ENCODE measurements at places on chromosomes 6 and 20.

GRCh38 chr20:47305667-47306066 is 50.8 kb downstream of the ZMYND8 start:
- DNase-seq, result no peak

DNA sequence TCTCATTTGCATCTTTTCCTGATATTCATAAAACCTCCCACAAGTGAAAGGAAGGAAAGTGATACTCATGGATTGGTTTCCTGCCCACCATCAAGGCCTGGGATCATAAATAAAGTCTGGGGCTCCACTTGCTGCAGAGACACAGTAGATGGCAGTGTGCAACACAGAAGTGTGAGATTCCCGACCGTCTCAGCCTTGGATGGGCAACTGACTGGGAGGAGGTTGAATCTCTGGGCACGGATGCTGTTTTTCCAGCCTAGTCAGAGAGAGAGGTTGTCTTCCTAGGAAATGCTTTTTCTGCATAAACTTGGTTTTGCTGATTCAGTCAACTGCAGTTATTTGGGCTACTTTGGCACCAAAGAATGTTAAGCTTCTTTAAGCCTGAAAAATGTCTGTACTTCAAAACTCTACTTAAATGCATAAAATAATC is 9.9 kb upstream of the RFPL4B start:
- peak; percentile 43 for DNase-seq

DNA sequence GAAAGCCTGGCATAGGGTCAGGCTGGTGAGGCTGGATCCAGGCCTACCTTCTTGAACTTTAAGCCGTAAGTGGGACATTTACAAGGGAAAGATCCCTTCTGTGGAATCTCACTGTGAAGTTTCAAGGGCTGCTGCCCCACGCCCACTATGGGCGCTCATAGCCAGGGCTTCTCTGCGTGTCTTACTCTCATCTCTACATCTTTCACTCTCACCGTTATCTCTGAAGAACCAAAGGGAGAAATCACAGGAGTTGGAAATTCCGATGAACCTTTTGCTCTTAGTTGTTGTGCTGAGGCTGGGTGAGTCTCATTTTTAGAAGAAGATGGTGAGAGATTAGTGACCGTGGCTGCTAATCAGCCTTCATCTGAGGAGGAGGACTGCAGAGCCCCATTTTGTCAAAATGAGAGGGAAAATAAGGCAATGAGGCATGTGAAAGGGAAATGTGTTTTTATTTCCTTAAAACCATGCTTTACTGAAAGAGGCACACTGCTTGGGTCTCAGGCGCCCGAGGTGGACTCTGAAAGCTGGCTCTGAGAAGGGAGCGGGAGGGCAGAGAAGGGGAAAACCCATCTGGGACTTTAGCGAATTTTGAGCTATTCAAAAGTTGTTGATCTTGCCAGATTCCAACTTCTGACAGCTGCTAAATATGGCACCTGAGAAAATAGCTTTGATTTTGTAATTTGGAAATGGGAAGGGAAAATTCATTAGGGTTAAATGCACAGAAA is 301.5 kb downstream of the CLIC5 start:
- DNase-seq, result no peak

DNA sequence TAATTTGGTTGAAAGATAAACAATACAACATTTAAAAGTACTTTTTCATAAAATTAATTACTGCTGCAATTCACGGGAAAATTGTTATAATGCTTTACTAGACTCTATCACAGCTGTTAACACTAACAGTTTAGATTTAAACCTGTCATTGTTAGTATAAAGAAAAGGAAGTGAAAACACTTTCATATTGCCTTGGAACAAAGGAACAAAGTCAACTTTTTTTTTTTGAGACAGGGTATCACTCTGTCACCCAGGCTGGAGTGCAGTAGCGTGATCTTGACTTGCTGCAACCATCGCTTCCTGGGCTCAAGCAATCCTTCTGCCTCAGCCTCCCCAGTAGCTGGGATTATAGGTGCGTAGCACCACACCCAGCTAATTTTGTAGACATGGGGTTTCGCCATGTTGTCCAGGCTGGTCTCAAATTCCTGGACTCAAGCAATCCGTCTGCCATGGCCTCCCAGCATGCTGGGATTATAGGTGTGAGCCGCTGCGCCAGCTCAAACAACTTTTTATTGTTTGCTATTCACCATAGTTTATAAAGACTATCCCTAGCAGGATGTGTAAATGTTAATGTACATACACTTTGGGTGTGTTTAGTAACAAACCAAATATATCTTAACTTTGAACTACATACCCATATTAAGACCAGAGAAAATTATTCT is 22.1 kb downstream of the SLC35A1 start:
- no peak for DNase-seq

DNA sequence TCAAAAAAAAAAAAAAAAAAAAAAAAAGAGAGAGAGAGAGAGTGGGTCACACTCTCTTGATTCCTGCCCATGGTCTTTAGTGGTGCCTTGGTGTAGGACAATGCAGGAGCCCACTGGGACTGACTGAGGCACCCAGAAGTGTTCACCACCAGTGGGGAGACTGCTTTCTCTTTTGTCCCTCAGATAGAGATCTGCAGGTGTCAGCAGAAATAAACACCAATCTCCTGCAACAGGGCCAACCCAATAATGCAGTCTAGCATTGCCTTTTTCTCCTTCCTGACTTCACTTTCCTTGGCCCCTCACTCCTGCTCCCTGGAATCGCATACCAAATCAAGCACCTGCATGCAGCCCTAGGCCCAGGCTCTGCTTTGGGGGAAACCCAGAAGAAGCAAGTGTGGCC is 39.0 kb upstream of the CCDC28A start:
- no peak for DNase-seq

- DNase-seq, result no peak
These were observed 2.8 kb downstream of the NEDD9 start for GRCh38 chr6:11229655-11230046.

- peak; percentile 80 for DNase-seq
These were observed 24.2 kb downstream of the ZNF311 start for GRCh38 chr6:28980852-28981430.

- no peak for DNase-seq
These were observed 167.6 kb upstream of the CST7 start for GRCh38 chr20:24781418-24781980.

- no peak for DNase-seq
These were observed 12.1 kb upstream of the REPS1 start for GRCh38 chr6:138999949-139000725.

- DNase-seq, result no peak
These were observed 20.9 kb downstream of the SLC9A8 start for GRCh38 chr20:49833483-49833882.

DNA sequence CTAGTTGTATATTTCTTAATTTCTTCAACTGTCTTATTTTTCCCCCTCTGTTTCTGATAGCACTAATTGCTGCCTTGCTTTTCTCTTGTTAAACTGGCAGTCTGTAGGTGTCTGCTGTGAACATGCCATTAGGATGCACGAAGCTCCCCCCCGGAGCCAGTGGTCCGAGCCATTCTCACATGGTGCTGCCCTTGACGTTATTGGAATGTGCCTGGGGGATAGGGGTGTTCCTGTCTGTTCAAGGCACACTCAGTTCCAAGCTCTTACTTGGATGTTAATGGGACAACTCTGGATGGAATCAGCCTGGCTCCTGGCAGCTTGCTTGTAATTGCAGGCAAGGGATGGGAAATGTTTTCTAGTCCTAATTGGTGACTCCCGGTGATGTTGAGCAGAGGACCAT is 68.4 kb downstream of the RREB1 start:
- DNase-seq, result no peak

DNA sequence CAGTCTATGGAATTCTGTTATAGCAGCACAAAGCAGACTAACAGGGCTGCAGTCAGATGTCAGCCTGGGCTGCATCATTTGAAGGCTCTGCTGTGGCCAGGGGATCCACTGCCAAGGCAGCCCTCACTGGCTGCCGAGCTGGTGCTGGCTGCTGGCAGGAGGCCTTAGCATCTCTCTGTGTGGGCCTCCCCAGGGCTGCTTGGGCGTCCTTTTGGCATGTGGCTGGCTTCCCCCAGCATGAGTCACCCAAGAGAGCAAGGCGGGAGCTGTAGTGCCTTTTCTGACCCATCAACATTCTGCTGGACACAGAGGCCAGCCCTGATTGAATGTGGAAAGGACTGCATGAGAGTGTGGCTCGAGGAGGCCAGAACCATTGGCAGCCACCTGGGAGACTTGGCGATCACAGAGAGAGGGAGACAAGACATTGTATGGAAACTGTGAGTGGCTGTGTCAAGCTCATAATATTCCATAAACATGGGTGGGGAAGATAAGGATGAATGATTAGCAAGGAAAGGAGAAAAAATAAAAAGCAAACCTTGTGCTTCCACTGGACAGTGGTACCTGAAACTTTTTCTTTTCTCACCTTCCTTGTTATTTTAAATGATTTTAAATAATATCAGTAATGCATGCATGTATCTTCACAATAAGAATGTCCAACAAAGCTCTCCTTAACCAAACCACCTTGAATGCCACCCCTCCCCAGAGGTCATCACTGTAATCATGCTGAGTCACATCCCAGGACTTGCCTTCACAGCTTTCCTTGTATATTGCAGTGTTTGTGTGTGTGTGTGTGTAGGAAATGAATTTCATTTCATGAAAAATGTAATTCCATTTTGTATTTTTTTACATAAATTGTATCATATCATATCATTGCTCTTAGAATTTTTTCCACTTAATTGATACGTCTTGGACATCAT is 55.0 kb upstream of the VSX1 start:
- peak; percentile 38 for DNase-seq

GRCh38 chr20:59495166-59495565 is 109.2 kb upstream of the PHACTR3 start:
- no peak for DNase-seq

DNA sequence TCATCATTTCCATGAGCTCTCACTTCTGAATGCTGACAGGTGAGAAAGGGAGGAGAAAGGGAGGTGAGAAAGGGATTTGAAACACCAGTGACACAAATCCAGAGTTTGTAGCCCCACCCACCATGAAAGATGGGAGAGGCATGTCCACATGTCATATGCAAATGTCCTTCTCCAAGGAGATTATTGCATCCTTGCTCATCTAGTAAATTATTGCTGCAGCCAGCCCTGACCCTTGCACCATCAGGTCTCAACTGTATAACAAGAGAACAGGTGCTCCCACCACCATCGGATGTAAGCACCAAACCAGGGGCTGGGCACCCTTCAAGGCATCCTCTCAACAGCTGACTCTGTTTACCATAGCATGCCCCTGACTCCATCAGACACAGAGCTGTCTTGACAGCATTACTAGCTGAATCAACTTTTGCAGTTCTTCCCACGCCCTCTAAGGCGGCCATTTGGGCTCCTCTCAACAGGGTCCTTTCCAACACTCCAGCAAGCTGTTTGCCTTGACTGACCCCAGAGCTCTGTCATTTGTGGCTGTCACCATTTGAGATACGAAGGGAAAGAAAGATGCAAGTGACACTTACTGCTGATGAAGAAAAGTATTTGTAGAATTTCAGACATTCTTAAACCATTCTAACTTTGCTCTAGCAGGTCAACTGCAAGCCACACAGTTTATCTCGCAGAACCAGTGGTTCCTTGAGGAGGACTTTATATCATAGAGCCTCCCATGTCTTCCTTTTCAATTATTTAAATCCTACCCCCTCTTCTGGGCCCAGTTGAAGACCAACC is 14.2 kb downstream of the GFOD1 start:
- DNase-seq, result no peak

DNA sequence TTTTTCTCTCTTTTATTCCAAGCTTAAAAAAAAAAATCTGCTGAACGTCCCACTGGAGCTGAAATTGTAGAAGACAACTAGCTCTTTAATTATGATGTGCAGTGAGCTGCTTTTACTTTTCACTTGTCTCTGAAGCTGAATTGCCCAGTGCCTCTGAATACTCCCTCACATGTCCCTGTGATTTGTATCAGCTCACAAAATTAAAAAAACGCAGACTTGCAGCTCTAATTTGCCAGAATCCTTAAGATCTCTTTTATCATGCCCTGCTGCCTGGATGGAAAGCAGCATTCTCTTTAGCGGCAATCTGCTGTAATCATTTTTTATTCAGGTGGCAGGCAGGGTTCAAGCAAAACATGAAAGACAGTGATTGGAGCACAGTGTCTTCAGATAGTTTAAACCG is 443.8 kb upstream of the SPTLC3 start:
- DNase-seq, result no peak

DNA sequence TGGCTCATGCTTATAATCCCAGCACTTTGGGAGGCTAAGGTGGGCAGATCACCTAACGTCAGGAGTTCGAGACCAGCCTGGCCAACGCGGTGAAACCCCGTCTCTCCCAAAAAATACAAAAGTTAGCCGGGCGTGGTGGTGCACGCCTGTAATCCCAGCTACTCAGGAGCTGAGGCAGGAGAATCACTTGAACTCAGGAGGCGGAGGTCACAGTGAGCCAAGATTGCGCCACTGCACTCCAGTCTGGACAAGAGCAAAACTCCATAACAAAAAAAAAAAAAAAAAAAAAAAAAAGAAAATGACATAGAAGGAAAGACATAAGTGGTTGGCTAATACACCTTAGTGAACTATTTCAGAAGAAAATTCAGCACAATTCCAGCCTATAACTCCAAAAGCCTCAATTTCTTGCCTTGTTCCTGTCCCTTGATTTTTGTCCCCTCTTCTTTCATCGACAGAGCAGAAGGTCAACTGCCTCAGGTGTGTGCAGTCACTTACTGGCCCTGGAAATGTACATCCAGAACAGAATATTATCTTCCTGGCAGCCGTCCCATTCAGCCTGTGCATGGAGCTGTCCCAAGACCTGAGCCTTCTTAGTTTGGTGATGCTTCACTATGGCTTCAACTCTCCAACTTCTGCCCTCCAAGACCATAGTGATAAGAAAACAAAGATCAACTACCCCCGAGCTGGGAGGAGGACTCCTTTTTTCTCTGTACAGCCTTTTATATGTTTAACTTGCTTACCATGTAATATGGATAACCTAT is 117.6 kb downstream of the LY86 start:
- no peak for DNase-seq

DNA sequence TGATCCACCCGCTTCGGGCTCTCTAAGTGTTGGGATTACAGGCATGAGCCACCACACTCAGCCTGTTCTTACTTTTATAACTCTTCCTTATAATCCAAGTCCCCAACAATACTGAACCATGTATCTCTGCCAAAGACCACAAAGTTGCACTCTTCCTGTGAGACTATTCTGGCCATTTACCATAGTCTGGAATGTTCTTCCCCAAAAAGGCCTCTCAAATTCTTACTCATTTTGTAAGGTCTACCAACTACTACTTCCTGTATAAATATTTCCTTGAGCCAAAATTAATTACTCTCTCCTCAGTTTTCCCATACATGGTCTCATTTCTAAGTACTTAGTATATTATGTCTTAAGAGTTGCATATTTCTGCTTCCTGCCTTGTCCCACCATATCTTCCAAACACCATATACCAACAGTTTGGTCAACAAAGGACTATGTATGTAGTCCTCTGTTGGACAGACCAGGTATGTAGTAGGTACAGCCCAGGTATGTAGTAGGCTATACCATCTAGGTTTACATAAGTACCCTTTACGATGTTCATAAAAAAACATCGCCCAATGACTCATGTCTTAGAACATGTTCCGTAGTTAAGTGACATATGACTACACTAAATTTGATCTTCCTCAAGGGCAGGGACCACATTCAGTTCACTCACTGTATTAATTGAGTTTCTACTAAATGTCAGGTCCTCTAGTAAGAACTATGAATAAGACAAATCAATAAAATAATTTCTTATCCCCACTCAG is 22.0 kb downstream of the RANBP9 start:
- no peak for DNase-seq

Measured in HCT116 (cell line).